ENCODE measurements at places on chromosomes 6 and 20.

GRCh38 chr6:77015350-77015749 is 447.9 kb downstream of the HTR1B start:
- peak; percentile 90 for DNase-seq

DNA sequence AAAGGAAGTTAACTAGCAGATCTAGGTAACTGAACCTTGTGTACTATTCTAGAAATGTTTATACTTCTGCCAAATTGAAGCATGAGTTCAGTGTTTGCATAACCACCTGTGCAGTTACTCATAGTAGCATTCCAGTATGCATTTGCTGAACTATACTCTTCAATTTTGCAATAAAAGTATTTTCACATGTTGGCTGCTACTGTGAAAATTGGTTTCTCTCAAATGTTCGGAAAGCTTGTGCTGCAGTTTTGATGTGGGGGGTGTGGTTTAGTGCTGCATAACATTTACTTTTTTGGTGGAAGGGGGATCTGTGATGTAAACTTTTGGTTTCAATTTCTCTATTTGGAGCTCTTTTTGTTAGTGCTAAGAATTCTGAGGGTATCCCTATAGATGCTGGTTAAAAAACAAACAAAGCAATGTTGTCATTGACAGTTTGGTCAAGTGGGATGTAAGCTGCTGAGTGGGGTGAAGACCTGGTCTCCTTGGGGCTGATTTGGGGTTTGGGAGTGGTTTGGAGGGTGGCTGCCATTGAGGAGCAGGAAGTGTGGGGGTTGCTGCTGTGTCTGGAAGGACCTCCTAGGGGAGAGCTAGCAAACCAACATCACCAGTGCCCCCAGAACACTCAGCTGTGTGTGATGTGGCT is 87.8 kb downstream of the CARMIL1 start:
- DNase-seq: no peak

GRCh38 chr20:1324598-1325172 is 4.3 kb downstream of the SDCBP2 start:
- peak; percentile 87 for DNase-seq

DNA sequence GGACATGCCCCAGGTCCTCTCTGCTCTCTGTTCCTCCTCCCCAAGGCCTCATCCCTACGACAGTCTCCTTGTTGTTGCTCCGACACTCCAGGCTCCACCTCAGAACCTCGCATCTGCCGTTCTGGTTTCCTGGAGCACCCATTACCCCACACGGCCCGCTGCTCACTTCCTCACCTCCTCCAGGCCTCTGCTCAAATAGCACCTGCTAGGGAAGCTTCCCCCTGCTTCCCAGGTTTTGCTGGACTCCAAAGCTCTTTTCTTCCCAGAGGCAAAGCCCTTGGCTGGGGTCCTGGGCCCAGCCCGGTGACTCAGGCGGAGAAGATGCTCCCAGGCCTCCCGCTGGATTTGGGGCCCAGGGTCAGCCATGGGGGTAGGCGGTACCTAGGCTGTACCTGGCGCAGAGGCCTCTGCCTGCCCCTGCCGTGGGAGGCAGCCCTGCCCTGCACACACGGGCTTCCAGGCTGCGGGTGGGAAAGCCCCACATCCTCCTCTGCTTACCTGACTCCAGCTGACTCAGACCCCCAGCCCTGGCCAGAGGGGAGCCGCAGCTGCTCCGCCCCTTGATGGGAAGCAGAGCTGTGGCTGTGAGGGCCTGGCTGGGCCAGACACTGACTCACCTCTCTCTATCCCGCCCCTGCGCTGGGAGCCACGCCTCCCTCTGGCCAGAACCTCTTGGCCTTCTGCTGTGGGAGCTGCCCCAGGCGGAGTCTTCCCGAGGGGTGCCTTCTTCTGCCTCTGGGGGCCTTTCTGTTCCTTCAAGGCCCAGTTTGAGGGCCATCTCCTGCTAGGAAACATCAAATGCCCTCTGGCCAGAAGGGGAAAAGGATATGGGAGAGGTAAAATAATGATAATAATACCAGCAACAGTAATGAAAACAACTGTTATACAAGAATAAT is 130.5 kb downstream of the CEBPB start:
- peak; percentile 97 for DNase-seq

GRCh38 chr6:110520209-110520965 is 44.0 kb upstream of the SLC22A16 start:
- DNase-seq: no peak
